ENCODE measurements at places on chromosomes 12 and 14. TPM values are rescaled to one million over a fixed set of nuclear protein-coding genes. Genes with fewer than 3 reads are reported as not detected.

TRHDE gene
- 0.59 TPM for total RNA-seq

- no peak for DNase-seq
Measured at GRCh38 chr14:51118993-51119392, 24.1 kb upstream of the TRIM9 start.

DNA sequence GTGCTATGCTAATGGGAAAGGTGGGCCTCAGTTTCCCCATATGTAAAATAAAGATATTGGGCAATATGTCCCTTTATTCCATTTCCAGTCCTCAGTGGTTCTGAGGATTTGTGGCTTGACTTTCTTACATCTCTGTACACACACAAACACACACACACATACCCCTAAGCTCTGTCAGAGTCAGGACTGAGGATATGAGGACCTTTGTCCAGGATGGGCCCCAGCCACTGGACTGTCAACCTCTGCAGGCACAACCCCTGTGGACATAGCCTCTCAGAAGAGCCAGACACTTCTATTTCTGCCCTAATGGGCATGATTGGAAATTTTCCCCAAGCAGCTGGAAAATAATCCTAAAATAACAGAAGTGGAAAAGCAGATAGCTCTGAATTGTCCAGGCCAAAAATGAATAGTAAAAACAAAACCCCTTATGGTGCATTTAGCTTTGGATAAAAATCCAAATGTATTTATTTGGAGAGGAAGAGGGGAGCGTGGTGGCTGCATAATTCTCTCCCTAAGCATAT lies 50.2 kb downstream of the RIN3 start:
- no peak for DNase-seq

DNA sequence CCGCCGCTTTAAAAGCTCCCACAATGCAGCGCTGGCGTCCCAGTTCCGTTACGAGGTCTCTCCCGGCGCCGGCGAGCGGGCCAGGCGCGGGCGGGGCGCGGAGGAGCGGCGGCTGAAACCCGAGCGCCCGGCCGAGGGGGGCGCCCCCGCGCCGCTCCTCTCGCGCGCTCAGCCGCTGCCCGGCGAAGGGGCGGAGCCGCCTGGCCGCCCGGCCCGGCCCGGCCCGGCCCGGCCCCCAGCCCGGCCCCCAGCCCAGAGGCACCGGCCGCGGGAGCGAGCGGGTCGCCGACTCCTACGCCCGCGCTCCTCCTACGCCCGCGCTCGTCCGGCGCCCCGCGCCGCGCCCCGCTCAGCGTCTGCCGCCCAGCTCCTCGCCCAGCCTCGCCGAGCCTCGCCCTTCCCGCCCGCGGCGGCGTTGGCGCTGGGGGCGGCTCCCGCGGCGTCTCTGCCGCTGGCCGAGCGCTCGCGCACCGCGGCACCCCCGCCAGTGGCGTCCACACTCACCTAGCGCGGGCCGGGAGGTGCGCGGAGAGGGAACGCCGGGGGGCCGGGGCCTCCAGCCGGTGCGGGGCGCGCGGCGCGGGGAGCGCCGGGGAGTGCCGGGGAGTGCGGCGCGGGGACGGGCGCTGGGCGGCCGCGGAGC lies at the start of gene RASSF8:
RASSF8 (plus strand) TSS at position 255 of the 643 bp plus-strand sequence. CDS start 96,662 bp downstream, outside the sequence.
- DNase-seq: peak; percentile 98

GRCh38 chr14:96888158-96888557 lies 91.0 kb downstream of the VRK1 start:
- no peak for DNase-seq

- DNase-seq: peak; percentile 66
Measured at GRCh38 chr12:113135178-113136127, at the start of gene RASAL1. RASAL1 (minus strand) TSS chr12:113135761; CDS start chr12:113135462, 299 bp downstream.

Data from osteoblast (primary cell).